A549 treated with Hydrocortisone at 1 μM for 4 hours (cell line): ENCODE measurements at places on chromosomes 5 and 9. TPM values are rescaled to one million over a fixed set of nuclear protein-coding genes. Genes with fewer than 3 reads are reported as not detected.

Gene TMEM252
- not detected in 5 replicates for total RNA-seq

Gene FOXD4L5
- total RNA-seq, result 0.03 TPM in 3 of 5 replicates, not detected in the others

Gene ZNF883
- total RNA-seq, result 0.62 to 0.89 TPM (median 0.84 TPM) in 5 replicates

Gene CDC14B
- 11.4 to 17.4 TPM (median 13.7 TPM) in 5 replicates for total RNA-seq

Gene SLC9A3
- 2.2 to 2.5 TPM (median 2.2 TPM) in 5 replicates for total RNA-seq

Gene CCDC107
- total RNA-seq, result 23.0 to 32.2 TPM (median 31.3 TPM) in 5 replicates

Gene CCDC187
- 0.02 to 0.03 TPM in 2 of 5 replicates, not detected in the others for total RNA-seq

Gene MLLT3
- total RNA-seq, result 14.2 to 18.0 TPM (median 16.4 TPM) in 5 replicates

Gene SEMA6A
- 0.07 to 0.18 TPM (median 0.15 TPM) in 5 replicates for total RNA-seq

Gene SPATA31D4
- not detected in 5 replicates for total RNA-seq

Gene RACK1
- 3,240 to 4,070 TPM (median 3,311 TPM) in 5 replicates for total RNA-seq

Gene CER1
- not detected in 5 replicates for total RNA-seq

Gene BAAT
- total RNA-seq, result 0.24 to 0.49 TPM (median 0.34 TPM) in 5 replicates

Gene GPR21
- not detected in 5 replicates for total RNA-seq

Gene ABITRAM
- 20.1 to 25.4 TPM (median 22.2 TPM) in 5 replicates for total RNA-seq

Gene TLX3
- not detected in 5 replicates for total RNA-seq

Gene ZNF658
- 1.7 to 2.2 TPM (median 1.9 TPM) in 5 replicates for total RNA-seq

Gene ERP44
- total RNA-seq, result 14.1 to 16.1 TPM (median 14.7 TPM) in 5 replicates

Gene C5orf58
- not detected in 5 replicates for total RNA-seq

Gene ALDH1B1
- total RNA-seq, result 44.3 to 62.0 TPM (median 46.2 TPM) in 5 replicates

Gene CCDC171
- 0.28 to 0.53 TPM (median 0.37 TPM) in 5 replicates for total RNA-seq

Gene LRRC70
- 0.08 to 0.22 TPM (median 0.15 TPM) in 3 of 5 replicates, not detected in the others for total RNA-seq

Gene UGT3A1
- not detected in 5 replicates for total RNA-seq

Gene NACC2
- total RNA-seq, result 32.4 to 36.5 TPM (median 34.7 TPM) in 5 replicates

Gene GRM6
- total RNA-seq, result not detected in 5 replicates

Gene OR1L6
- not detected in 5 replicates for total RNA-seq

Gene BHMT
- 0.11 TPM in 1 of 5 replicates, not detected in the others for total RNA-seq

Gene TICAM2
- total RNA-seq, result 0.80 to 1.6 TPM (median 1.1 TPM) in 5 replicates

Gene IGFBPL1
- 2.1 to 2.9 TPM (median 2.4 TPM) in 5 replicates for total RNA-seq

Gene BARX1
- total RNA-seq, result 7.9 to 12.8 TPM (median 11.4 TPM) in 5 replicates

Gene GLE1
- total RNA-seq, result 28.3 to 33.3 TPM (median 28.8 TPM) in 5 replicates

Gene GRK6
- 23.1 to 27.6 TPM (median 26.2 TPM) in 5 replicates for total RNA-seq

Gene S1PR3
- 85.7 to 98.5 TPM (median 95.8 TPM) in 5 replicates for total RNA-seq

Gene SMIM15
- 65.1 to 92.9 TPM (median 68.0 TPM) in 5 replicates for total RNA-seq

Gene CCDC127
- 5.9 to 6.5 TPM (median 6.3 TPM) in 5 replicates for total RNA-seq

Gene EDIL3
- 0.13 to 0.50 TPM (median 0.26 TPM) in 5 replicates for total RNA-seq

Gene CYFIP2
- total RNA-seq, result 18.4 to 22.2 TPM (median 20.0 TPM) in 5 replicates

Gene SPINK13
- 0.18 to 0.30 TPM in 2 of 5 replicates, not detected in the others for total RNA-seq

Gene KIF2A
- total RNA-seq, result 27.7 to 51.8 TPM (median 34.9 TPM) in 5 replicates

Gene SLC25A46
- 25.5 to 34.8 TPM (median 29.5 TPM) in 5 replicates for total RNA-seq

Gene NR6A1
- 1.4 to 2.0 TPM (median 1.8 TPM) in 5 replicates for total RNA-seq

Gene PCDHA6
- 0.05 to 0.08 TPM (median 0.08 TPM) in 3 of 5 replicates, not detected in the others for total RNA-seq

Gene PRUNE2
- 0.02 to 0.12 TPM (median 0.07 TPM) in 4 of 5 replicates, not detected in the other for total RNA-seq

Gene ZNF367
- total RNA-seq, result 4.9 to 6.0 TPM (median 5.2 TPM) in 5 replicates

Gene GIN1
- 4.1 to 6.9 TPM (median 4.1 TPM) in 5 replicates for total RNA-seq

Gene DNAI1
- 0.13 to 0.61 TPM (median 0.22 TPM) in 4 of 5 replicates, not detected in the other for total RNA-seq

Gene CDC37L1
- total RNA-seq, result 11.4 to 17.4 TPM (median 14.2 TPM) in 5 replicates

Gene FAM120A
- total RNA-seq, result 65.8 to 89.7 TPM (median 74.4 TPM) in 5 replicates

Gene SNAPC4
- total RNA-seq, result 11.6 to 13.3 TPM (median 12.0 TPM) in 5 replicates

Gene PCDHGA8
- 0.02 to 0.05 TPM (median 0.05 TPM) in 3 of 5 replicates, not detected in the others for total RNA-seq

Gene F12
- total RNA-seq, result 14.2 to 24.1 TPM (median 22.1 TPM) in 5 replicates

Gene HSDL2
- 23.4 to 29.3 TPM (median 26.5 TPM) in 5 replicates for total RNA-seq

Gene SPINK4
- total RNA-seq, result not detected in 5 replicates

Gene TAF11L11
- 0.07 to 0.39 TPM (median 0.10 TPM) in 4 of 5 replicates, not detected in the other for total RNA-seq

Gene JAKMIP2
- not detected in 5 replicates for total RNA-seq
